ENCODE measurements at places on chromosomes 5 and 9.

GRCh38 chr5:140109759-140110645, 3.9 kb upstream of the PURA start:
- DNase-seq = no peak

DNA sequence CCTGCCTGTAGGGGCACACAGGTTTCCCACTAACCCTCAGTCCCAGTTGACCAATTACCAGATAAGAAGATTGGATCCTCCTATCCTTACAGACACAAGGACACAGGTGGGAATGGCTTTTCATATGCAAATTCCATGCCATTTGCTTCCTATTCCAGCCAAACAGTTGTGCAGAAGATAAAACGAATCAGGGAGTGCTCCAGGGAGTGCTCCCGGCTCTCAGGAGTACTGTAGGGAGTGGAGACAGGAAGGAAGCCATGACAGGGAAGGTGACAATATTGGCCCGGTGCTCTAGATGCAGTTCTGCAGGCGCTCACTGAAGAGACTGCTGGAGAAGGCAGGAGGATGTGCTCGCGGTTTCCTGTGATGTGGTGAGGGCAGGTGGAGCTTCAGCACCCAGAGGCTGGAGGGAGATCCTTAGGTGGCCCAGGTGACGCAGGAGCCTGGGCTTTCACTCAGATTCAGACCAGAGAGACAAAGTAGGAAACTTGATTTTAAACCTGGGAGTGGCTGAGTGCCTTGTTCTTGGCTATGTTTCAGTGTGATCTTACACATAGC, 260.0 kb downstream of the AUH start:
- no peak for DNase-seq

DNA sequence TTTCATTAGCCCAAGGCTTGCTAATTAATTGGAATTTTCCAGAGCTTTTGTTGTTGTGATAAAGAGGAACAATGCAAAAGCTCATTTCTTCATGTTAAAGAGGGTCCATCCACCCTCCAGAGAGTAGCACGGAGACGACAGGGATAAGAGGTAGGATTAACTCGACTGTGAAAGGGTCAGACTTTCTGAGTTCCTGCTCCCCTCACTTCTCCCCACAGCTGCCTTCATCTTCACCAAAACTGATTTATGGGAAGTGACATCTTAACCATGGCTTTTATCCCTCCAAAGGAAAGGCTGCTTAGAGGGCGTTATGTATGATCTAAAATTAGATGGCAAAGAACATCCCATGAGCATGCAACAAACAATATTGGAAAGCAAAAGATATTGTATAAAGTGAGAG, 135.5 kb downstream of the GLIS3 start:
- no peak for DNase-seq

DNA sequence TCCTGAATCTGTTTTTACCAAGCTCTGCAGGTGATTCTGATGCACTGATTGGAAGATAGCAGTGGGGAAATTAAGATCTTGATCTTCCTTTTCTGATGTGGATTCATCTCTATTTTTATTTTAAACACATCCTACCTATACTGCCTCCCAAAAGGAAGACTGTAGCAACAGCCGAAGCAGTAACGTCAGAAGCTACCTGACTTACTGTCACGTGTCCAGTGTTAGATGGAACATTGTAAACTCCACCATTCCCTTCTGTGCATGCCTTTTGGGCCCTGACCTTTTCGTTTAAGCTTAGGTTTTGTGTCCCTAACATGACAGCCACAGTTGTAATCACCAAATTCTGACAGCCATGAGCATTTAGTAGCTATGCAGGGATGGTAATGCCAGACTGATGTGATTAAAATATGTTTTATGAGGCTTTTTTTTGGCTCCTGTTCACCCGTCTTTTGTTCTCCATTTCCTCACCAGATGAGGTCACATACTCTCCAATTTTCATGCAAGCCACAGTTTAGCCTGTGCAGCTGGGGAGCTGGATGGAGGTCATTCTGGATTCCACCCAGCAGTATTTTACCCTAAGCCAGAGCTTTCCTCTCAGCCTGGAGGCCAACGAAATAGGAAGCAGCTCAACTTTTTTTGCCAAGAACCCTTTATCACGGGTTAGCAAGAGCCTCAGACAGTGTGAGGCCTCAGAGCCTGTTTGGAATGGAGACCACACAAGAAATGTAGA, 15.6 kb upstream of the FOXD1 start:
- DNase-seq = no peak

DNA sequence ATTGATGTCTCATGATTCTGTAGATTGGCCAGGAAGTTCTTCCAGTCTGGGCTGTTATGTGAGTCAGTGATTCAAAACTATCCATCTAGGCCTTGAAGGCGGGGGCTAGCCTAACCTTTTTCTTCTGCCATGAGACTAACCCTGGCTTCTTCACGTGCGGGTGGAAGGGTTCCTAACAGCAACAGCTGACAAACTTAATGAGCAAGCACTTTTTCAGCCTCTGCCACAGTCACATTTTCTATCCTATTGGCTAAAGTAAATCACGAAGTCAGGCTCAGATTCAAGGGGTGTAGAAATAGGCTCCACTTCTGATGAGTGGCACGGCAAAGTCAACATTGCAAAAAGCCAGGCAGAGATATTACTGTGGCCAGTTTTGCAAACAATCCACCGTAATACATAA, 68.4 kb downstream of the STK32A start:
- no peak for DNase-seq

GRCh38 chr5:132463811-132464155, 26.8 kb downstream of the IRF1 start:
- no peak for DNase-seq

DNA sequence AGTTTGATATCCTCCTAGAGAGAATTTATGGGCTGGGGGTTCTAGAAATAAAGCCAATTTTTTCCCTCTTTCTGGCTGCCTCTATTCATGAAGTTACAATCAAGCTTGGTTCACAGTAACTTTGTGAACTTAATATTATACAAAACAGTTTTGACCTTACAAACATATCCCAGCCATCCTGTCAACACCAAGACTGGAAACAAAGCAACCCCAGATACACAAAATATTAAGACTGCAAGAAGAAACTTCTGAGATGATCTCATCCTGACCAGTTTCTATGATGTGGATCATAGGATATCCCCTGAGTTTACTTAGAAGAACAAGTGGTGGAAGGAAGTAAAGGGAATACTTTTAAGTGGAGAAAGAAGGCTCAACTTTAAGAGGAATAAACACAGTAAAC, 28.3 kb upstream of the CER1 start:
- DNase-seq = no peak

- no peak for DNase-seq
These were observed 108.0 kb upstream of the PTGER4 start for GRCh38 chr5:40571729-40572128.

DNA sequence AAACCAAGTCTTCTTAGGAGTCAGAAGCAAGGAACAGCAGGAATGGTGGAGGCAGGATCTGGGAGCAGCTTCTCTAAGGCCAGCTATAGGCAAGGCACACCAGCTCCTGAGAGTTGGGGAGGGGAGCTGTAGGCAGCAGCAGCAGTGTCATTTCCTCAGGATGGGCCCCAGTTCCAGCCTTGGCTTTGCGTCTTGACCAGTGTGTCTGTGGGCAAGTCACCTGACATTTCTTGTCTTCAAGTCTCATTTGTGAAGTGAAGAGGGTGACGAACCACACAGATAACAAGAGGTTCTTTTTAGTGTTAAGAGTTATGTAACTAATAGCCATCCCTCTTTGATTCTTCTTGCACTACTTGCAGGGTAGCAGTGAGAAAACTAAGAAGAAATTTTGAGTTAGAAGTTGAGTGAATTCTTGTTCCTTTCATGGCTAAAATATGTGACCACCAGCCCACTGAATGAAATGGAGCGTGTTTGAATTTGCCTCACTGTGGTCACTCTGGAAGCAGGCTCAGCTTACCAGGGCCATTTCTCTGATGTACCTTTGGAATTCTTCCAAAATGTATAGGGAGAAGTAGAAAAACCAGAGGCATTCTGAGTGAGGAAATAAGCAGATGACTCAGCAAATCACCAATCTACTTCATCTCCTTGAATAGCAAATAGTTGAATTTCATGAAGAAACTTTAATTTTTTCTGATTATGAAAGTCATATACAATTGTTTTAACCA, 42.4 kb downstream of the RHOBTB3 start:
- no peak for DNase-seq

DNA sequence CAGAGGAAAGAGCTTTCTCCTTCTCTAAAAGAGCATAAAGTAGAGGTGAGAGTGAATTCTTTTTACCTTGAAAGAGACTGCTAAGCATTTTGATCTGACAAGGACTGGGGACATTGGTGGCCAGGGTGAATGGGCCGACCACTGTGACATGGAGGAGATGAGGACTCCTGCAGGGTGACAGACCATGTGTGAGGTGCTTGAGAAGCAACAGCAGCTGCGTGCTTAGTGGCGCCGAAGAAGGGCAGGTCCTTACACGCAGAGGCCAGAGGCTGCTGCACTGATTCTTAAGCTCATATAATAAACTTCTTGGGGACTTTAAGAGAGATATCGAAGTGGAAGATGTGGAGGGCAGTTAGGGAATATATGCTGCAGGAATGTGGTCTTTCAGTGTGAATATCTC, 8.7 kb upstream of the JAKMIP2 start:
- DNase-seq = no peak

DNA sequence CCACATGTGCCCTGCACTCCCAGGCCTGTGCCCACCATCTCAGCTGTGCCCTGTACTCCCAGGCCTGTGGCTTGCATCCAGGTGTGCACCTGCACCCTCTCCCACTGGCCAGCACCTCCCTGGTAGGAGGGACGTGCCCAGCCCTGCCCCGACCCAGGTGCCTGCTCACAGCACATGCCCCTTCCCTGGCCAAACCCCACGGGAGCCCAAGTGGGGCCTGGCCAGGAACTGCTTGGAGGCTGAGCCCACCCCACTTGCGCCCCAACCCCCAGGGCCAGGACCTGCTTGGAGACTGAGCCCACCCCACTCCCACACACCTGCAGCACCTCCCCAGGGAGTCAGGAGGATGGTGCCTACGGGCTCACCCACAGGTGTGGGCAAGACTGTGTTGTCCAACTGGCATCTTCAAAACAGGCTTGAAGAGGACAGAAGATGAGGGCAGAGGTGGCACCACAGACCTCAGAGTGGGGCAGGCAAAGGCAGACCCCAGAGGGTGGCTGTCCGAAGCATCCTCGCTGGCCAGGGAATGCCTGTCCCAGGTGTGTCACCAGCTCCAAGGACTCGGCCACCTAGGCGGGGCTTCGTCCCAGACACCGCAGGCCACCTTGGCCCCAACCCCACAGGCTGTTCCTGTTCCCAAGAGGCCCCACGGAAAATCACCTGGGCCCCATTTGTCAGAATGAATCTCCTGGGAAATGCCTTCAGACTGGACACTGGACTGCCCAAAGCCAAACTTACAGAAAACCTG, 10.8 kb downstream of the ZDHHC11B start:
- DNase-seq = peak; percentile 18

GRCh38 chr9:102445181-102445747, 549.9 kb upstream of the CYLC2 start:
- no peak for DNase-seq

- DNase-seq = no peak
These were observed 79.9 kb downstream of the GAPVD1 start for GRCh38 chr9:125341566-125341965.

GRCh38 chr5:77981820-77982219, 205.7 kb upstream of the TBCA start:
- DNase-seq = no peak

GRCh38 chr5:62494772-62495171, 82.2 kb downstream of the IPO11 start:
- no peak for DNase-seq

DNA sequence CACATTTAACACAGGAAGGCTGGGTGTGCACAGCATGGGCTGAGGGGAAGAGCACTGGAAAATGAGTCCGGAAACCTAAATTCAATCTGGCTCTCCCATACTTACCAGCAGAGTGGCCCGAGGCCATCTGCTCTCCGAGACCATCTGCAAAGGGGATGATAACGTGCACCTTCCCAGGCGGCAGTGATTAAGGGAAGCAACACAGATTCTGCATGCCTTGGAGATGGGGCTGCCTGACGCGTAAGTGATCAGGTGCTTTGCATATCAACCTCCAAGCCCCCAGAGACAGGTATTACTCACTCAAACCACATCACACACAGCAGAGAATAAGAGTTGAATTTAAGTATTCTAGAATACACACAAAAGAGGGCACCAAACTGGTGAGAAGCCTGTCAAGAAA, 9.1 kb downstream of the EPB41L4B start:
- DNase-seq = no peak

DNA sequence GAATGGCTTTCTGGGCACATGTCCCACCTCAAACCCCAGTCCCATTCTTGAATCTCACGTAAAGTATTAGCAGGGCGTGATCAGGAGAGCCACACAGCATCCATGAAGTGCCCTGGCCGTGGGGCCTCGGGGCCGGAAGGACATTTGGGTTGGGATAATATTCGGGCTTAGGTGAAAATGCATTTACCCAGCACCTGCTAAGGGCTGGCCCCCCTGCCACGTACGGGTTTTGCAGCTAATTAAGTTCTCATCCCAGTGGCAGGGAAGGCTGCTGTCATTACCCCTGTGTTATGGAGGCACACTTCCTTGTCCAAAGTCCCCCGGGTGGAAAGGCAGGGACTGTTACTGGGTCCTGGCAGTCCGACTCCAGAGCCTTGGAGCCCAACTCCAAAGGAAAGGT, 29.0 kb downstream of the ROPN1L start:
- DNase-seq = no peak

GRCh38 chr9:125304273-125304672, 42.6 kb downstream of the GAPVD1 start:
- no peak for DNase-seq

DNA sequence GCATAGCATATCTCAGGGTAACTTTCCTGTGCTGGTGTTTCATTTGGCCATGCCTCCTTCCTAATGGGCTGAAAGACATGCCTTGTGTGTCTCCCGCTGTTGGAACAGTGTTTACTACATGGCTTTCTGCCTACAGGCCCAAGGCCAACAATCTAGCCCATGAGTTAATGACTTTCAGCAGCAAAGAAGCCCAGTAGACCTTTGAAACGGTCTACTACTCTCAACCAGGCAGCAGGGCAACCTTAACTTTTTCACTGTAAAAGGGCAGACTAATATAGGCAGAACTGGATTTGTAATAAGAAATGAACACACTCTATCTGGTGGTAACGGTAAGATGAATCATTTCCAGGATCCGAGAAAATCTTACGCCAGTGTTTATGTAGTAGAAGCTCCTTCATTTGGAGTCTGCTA, 21.0 kb downstream of the C5orf15 start:
- DNase-seq = no peak

DNA sequence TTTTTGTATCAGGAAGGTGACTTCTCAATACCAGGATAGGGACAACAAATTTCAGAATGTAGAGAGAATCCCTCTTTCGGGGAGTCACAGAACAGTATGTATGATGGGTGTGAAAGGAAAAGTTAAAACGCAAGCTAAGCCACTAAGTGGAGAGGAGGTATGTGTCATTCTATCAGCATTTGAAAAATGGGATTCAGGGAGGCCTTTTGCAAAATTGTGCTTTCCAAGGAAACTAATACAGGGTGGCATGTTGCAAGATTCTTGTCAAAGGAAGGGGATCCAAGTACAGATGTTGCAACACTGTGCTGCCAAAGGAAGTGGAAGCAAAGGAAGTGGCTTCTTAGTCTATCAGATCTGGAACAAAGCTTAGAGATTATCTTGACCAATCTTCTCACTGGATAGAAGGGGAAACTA, 12.6 kb upstream of the TNIP1 start:
- DNase-seq = no peak

- no peak for DNase-seq
These were observed 6.0 kb upstream of the ZNF354C start for GRCh38 chr5:179054036-179054785.
